ENCODE measurements at places on chromosomes 4 and X. TPM values are rescaled to one million over a fixed set of nuclear protein-coding genes. Genes with fewer than 3 reads are reported as not detected.

The ADH1C gene
- 137 TPM for total RNA-seq

The WNK3 gene
- 2.0 TPM for total RNA-seq

The MSANTD1 gene
- total RNA-seq, result 0.69 TPM

The DCAF12L1 gene
- total RNA-seq, result not detected

DNA sequence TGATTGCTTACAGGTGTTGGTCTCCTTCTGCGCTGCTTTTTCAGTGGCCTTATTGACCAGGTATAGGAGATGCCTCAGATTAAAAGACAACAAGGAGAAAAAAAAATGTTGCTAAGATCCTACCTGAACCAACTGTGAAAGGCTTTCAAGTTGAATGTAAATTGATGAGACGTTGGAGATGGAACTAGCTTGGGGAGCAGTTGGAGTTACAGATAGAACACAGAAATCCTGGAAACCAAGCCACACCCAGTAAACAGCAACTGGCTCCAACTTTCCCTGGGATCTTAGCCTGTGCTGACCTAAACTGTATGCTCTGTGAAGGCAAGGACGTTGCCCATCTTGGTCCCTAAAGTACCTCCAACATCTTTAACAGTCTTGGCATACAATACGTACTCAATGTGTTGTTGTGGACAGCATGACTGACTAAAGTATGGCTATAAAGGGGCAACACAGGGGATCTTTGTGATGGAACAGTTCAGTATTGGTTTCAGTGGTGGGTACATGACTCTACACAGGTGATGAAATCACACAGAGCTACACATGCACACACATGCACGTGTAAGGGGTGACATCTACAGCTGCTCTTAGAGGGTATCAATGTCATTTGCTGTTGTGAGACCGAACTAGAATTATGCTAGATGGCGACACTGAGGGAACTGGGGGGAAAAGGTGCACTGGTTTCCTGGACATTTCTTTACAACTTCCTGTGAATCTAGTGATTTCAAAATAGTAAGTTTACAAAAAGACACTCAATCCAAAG lies 22.3 kb downstream of the GAB3 start:
- DNase-seq, result no peak

DNA sequence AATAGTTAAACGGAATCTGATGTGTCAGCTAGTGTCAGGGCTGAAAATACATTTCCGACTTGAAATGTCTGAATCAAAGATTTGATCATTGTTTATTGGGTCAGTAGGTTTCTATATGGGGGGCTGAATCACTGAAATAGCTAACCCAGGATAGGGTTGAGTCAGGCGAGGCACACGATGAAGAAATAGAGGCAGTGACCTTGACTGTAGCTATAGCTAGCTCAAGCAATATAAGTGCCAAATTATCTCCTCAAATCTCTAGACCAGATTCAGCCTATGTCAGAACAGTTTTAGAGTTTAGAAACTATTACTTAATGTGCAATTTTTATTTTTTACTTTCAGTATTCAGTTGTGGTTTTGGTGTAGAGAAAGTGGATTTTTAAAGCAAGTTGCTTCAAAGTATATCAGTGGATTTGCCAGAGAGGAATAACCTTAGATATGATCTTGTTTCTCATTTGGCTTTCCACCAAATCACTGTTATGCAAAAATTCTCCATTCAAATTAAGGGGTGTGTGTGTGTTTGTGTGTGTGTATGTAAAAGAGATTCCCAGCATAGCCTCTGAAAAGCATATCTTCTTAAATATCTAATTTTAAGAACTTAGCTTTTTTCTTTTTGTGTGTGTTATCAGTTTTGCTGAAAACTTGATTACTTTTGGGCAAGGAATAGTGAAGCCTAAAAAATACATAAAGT lies 100.3 kb upstream of the RPL34 start:
- DNase-seq, result no peak

DNA sequence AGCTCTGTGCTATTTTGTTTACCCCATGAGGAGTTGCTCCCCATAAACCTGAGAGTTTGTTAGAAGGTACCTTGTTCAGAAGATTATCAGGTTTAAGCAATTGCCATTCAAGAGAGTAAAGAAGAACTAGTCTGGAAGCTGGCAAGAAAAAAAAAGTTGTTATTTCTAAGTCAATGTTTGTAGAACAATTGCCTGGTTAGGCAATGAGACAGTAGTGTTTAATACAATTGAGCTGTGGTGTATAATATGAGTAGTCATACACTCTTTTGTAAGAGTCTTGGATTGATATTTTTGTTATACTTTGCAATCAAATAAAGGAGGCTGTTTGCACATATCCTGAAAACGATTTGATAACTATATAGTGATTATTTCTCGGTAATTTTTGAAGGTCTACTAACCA lies 44.7 kb downstream of the GALNT7 start:
- no peak for DNase-seq

- DNase-seq, result no peak
These were observed 1.4 kb downstream of the RBMX start for GRCh38 chrX:136879001-136879687.

DNA sequence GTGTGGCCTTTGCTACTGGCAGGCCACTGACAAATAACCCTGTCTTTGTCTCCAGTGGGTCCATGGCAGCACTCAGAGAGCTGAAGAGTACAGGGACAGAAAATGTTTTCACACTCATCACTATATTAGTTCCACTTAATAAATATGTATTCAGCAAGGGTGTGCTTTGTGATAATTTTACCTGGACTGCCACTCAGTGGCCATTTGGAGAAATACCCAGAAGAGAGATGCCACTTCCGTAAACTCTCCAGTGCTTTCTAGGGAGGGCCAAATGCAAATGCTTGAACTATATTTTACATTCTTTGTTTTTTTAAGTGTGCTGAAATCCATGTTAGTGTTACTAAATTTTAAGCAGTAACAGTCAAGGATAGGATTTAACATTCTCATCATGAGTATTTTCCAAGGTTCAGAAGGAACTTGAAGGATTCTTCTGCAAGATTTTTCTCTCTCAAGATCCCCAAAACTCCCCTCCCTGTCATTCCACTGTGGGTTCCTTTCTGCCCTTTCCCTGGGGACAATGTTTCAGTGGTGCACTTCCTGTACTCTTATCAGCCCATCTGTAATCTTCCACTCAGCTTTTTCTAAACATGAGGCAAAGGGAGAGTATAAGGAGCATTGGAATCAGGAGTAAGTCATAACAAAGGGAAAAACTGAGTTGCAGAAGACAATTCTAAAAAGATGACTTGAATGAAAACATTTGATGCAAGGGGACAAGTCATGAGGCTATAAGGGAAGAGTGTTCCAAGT lies 46.0 kb downstream of the TFDP3 start:
- DNase-seq, result no peak

DNA sequence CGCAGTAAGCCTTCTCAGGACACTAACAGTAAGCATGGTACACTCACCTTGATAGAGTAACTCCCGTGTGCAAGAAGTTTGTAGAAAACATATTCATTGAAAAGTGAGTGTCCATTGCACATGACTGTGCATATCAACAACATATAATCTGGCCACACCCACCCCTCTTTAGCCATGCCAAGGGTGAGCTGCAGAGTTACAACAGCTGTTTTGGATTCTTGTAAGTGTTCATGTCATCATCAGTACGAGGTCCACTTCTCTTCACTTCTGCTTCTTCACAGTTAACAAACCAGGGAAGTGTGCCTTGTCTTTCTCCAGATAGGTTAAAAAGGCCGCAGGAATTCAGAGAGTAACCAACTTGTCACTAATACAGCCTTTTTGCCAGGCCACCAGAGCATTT lies 116.6 kb downstream of the IRF2 start:
- DNase-seq, result no peak

- DNase-seq, result no peak
These were observed 56.9 kb downstream of the ATG4A start for GRCh38 chrX:108148524-108148923.

DNA sequence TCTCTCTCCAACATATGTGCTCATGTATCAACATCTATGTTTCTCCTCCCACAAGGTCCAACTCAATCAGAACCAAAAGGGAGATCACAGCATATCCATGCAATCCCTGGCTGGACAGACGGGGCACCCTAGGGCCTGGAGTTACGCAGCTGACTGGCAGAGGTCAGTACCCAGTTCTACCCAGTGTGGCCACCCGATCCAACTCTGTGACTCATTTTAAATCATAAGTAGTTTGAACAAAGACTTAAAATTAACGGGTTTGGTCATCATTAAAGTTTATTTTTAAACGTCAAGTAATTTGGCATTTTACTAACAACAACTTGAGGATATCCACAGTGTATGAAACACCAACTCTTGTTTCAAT lies 59.5 kb downstream of the APBB2 start:
- no peak for DNase-seq

DNA sequence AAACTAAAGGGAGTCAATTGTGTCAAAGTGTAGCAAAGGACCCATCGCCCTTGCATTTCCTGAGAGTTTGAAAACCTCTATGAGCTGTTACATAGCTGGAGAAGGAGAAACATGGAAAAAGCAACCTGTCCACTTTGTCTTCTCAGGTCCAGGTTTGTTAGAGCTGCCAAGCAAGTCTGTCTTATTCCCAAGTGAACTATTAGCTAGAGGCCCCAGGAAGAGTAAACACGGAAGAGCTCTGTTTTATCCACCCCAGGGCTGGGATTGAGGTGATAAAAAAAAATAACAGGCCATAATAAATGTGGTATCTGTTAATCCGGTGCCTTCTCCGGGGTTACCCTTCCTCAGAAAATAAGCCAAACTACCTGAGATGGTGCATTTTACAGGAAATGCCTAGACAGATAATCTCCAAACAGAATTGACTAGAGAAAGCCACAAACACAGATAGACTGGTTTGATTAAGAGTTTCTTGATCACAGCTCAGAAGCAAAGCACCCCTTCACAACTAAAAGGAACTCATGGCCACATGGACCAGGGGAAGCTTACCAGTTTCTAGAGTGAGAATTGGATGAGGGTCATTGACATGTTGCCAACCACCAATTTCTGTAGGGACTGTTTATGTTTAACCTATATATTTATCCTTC lies 35.9 kb upstream of the RELL1 start:
- no peak for DNase-seq

DNA sequence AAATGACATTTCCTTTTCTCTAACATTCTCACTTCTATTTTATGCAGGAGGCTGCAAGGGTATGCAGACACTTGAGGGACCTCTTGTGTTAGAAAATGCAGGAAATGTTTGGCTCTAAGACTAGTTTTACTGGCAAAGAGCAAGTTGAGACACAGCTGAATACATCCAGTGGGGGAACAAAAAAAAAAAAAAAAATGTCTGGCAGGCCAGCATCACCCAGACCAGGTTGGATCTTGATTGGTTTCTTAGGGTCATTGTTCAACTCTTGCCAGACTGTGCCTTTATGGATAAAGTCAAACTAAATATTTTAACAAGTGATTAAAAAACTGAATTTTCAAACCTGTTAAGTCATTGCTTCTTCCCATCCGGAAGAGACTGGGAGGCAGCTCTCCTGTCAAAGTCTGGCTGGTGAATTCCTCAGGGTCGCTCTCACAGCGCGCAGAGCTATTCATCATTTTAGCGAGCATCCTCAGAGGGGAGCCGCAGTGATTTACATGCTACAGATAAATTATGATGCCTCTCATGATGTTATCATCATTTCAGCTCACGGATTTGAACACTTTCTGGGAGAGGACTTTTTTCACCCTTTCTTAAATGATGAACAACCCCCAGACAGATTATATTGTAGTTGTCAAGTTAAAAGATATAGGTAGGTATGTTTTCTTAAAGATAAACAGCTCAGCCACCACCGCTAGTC lies 23.6 kb upstream of the PACRGL start:
- no peak for DNase-seq

DNA sequence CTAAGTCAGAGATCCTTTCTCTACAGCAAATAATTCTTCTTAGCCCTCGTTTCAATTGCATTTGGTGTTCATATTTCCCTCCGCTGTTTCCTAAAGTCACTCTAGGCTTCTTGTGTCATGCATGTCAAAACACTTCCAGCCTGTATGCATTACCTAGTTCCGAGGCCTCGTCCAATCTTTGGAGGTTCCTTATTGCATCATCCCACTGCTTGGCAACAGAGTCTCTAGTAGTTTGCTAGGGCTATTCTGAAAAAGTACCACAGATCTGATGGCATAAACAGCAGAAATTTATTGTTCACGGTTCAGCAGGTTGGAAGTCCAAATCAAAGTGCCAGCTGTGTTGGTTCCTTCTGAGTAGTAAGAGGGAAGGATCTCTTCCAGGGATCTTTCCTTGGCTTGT lies 5.9 kb downstream of the H2BW2 start:
- DNase-seq, result no peak

- DNase-seq, result no peak
These were observed 33.1 kb downstream of the MAGEB10 start for GRCh38 chrX:27840881-27841280.

DNA sequence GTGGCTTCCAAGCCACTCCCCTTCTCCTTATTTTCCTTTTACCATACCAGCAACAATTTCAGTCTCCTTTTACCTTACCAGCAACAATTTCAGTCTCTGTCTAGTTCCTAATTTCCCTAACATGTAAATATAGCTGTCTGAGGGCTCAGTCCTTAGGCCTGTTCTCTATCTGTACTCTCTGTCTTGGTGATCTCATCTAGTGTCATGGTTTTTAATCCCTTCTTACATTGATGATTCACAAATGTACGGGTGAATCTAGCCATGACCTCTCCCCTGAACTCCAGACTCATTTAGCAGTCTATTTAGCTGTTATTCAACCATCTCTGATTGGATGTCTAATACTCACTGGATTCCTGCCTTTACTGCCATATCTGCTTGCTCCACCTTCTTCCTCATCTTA lies 7.2 kb downstream of the IL15 start:
- no peak for DNase-seq

GRCh38 chr4:133865612-133866327 lies 335.8 kb downstream of the PABPC4L start:
- DNase-seq, result no peak

DNA sequence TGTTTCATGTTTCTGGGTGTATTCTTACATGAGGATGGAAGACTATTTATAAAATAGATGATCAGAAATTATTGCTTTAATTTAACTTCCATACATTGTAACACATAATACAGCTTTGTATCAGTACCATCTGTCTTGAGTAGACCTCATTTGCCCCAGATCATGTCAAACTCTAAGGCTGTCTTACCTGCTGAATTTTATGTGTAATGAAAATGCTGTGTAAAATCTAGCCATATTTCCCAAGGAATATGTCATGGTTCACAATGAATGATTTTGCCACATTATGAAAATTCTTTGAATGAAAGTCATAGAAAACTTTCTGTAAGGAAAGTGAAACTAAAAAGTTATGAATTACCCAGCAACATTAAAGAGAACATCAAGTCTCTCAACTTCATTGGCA lies 7.4 kb downstream of the BDH2 start:
- no peak for DNase-seq

- no peak for DNase-seq
These were observed 195.9 kb downstream of the KDR start for GRCh38 chr4:54929459-54929858.

- no peak for DNase-seq
These were observed 50.1 kb downstream of the YTHDC1 start for GRCh38 chr4:68299492-68300457.

- DNase-seq, result no peak
These were observed 108.7 kb upstream of the FUNDC1 start for GRCh38 chrX:44651358-44651757.

GRCh38 chr4:189409158-189409557 lies 531.5 kb upstream of the FRG1 start:
- no peak for DNase-seq

- no peak for DNase-seq
These were observed 322.9 kb upstream of the NWD2 start for GRCh38 chr4:36921476-36922216.

All from mucosa of descending colon (tissue), 3 donors.